ENCODE measurements at places on chromosomes 2 and 18. TPM values are rescaled to one million over a fixed set of nuclear protein-coding genes. Genes with fewer than 3 reads are reported as not detected.

Gene SF3B6
- total RNA-seq: 47.7 TPM

DNA sequence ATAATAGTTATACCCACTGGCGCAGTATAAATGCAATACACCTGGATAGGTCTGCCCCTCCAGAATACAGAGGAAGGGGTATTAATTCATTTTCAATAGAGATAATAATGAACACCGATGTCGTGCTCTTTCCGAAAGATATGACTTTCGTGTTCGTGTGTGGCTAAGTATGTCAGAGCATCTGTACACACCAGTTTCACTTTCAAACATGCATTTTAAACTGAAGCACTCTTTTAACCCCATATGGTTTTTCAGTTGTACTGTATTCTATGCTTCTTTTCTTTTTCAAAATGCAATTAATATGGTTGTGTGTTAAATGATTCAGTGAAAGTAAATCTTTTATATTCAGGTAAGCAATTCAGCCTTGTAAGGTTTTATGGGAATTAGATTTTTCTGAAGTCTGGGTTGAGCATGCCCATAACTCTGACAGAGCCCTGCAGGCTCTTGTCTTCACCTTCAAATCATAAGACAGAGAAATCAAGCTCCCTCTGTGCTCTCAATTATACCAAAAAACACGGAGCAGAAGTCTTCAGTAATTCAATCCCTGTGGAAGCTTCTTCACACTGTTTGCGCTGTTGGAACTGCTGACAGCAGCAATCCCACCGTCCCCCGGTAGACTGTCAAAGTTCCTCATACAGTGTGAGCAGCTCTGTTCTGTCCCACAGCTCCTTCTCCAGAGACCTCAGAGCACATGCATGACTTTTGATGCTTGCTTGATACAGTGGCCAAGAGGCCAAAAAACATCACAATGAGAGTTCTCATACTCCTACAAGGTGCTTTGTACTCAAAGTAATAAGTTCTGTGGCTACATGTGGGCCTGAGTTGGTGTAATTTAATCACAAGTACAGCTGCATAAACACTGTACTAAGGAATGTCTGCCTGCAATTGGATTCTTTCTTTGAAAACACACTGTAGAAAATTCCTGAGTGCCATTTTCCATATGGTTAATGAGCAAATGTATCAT is 186.8 kb downstream of the ZNF521 start:
- no peak for DNase-seq

- DNase-seq: no peak
Measured at GRCh38 chr2:179049203-179049545, 763 bp downstream of the CCDC141 start.

- no peak for DNase-seq
Measured at GRCh38 chr18:48679236-48679635, 140.4 kb downstream of the CTIF start.

DNA sequence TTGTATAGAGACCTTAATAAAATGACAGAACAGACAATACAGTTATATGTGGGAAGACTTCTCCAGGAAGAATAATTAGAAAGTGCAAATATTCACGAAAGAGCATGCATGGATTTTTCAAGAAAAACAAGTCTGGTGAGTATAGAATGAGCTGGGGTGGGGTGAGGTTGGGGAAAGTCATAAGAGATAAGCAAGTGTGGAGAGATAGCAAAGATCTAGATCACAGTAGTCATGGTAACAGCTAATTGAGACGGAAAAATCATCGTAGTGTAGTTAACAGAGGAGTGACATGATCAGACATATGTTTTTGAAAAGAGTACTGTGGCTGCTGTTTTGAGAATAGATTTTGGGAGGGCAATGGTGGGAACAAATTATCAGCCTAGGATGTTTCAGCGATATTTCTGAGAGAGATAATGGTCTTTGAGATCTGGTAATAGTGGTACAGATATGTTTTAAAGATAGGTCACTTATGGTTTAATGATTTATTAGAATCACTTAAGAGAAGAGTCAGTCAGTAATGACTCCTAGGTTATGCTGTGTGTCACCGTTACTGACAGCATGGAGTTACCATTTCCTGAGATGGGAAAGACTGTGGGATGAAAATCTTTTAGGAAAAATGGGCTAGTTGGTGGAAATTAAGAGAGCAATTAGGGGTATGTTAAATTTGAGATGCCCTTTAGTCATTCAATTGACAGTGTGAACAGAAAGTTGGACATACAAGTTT is 248.5 kb upstream of the SLC8A1 start:
- DNase-seq: no peak

DNA sequence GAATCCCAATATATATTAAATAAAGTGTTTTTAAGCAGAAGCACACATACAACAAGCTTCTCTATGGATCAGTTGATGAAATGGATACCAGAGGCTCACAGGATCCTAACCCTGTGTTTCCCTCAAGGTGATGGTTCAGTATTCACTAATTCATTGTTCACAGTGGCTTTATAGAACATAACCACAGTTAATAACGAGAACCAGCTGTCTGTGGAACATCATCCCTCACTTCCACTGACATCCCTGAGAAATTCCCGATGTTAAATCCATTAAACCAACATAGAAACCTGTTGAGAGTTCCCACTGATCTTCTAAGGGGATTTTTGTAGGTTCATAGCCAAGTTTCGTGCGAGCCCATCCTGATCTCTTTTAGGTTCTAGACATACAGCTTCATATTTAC is 29.0 kb downstream of the CCDC195 start:
- DNase-seq: no peak

- no peak for DNase-seq
Measured at GRCh38 chr2:128635361-128635900, 316.8 kb upstream of the HS6ST1 start.

Data from Right ventricle myocardium superior (tissue), 1 donor.